ENCODE measurements at places on chromosomes 2 and 18.

DNA sequence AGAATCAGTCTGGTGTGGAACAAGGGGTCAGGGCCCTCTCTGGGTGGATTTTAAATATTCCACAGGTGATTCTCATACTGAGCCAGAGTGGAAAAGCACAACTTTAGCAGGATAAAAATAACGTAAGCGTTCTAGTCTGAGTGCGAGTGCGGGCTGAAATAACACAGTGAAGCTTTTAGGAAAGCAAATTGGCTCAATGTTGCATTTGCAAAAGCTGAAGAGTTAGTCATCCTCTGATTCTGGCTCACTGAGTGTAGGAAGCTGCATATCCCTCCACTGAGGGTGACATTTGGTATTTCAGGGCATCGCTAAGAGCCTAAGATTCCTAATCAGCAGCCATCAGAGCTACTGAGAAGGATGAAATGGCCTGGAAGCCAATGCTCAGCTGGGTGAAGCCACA, 134.7 kb downstream of the RIF1 start:
- DNase-seq, result no peak

GRCh38 chr2:121791290-121791689, 35.8 kb downstream of the TSN start:
- no peak for DNase-seq

DNA sequence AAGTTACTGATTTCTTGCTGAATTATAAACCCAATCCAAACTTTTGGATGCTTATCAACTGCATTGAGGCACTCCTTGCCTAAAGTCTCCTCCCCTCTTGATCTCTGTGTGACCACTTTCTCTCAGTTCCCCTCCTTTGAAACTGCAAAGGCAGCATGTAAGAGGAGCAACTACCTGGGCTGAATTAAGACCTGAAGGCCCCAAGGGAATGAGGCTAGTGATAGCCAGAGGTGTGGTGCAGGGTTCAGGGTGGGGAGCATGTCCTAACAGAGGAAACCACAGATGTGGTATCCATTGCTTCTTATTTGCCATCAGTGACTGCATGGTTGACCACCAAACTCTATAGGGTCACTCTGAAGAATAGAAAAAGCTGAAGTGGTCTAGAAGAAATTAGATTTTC, 557.9 kb downstream of the TNS1 start:
- no peak for DNase-seq

DNA sequence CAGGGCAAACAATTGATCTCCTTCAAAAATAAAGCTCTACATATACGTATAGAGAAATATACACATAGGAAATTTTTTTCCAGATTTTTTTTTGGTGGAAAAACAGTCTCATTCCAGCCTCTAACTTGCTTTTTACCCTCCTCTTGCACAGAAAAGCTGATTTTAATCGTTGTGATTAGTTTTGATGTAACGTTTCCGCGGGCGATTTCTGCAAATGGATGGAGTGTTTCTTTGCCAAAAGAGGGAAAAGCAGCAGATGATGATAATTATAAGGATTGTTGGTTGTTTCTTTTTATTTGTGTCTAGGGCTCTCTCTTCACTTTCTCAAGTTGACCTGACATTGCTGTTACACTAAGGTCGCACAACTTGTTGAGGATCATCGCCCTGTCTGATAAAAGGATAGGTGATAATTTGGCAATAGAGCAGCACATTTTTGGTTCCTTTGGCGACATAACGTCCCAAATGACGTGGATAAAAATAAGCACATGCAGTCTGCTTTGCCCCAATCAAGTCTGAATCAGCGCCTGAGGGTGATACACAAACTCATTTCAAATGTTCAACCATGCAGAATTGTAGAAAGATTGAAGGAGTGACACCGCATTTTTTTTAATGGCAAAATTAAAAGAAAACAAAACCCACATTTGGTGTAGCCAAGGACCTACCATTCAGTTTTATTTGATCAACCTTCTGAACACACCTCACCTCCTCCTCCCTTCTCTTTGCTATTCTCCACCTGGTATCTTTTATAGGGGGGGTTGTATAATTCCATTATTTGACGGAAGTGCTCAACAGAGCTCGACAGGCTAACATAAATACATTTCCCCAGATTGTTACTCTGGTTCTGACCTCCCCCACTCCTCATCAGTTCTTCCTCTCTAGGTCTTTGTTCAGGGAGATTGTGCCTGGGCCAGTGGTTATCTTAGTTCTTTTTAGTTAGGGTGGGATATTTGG, 109.6 kb upstream of the KCTD1 start:
- no peak for DNase-seq

DNA sequence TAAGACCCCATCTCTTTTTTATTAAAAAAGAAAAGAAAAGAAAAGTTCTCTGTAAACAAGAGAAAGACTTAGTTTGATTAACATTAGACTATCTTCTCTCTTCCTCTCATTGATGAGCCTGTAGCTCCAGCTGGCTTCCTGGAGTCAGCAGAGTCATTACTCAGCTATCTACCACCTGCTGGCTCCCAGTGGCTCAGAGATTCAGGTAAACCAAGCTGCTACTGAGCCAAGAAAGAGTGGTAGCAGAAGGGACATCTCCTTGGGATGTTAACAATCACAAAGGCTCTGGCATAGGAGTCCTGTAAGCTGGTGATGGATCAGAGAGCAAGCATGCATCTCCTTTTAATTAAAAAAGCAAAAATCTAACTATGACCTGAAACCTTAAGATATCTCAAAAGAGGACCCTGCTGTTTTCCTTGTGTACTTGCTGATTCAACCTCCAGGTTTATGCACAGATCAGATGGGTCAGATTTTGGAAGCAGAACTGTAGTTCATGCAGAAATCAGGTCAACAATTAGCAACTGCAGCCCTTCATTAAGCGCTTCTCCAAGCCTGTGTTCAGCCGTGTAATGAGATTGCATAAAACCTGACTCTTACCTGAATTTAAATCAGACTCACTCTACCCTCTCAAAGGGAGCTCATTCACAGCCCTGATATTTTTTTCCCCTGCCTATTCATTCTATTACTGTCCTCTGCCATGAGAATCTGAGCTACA, 225.8 kb downstream of the RNF152 start:
- no peak for DNase-seq

GRCh38 chr2:219475697-219476651, 22.7 kb upstream of the GMPPA start:
- DNase-seq, result peak; percentile 64

DNA sequence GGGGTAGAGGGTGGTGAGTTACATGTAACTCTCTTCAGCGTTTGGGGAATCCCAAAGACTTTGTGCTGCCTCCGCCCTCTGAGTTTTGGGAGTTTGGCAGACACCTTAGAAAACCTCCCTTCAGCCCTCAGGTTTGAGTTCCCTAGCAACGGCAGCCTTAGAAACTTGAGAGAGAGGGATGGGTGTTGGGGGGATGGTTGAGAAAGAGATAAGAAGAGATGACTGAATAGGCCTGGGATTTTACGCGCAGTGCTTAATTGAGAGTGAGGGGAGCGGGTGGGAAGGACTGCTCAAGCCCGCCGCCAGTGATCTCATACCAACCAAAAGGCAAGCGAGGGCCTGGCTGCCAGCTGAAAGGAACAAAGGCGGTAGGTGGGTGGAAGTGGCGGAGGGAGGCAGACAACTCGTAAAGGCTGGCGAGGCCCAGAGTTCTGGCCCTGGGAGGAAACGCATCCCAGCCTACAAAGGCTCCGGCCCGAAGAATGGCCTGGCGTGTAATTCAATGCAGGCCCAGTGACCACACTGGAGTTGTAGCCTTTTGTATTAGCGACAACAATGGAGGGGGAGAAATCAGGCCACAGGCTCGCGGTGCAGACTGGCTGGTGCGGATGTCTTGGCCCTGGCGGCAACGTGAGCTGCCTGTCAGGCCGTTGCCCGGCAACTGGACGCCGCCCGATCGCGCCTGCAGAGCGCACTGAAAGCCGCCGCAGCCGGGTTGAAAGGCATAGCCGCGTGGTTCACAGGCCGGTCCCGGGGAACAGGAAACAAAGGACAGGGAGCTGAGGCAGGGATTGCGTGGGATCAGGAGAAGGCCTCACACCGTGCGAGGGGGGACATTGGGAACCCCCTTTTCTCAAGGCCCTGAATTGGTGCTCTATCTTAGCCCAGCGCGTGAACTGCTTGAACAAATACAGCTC, 39.9 kb upstream of the DARS1 start:
- DNase-seq, result peak; percentile 85

GRCh38 chr2:233228376-233228775, 23.1 kb upstream of the ATG16L1 start:
- no peak for DNase-seq

GRCh38 chr2:217914078-217914477, 88.7 kb downstream of the TNS1 start:
- no peak for DNase-seq

- DNase-seq, result no peak
These were observed 418.9 kb downstream of the EPHA4 start for GRCh38 chr2:221153226-221153625.

GRCh38 chr2:229627728-229628127, 86.6 kb downstream of the DNER start:
- DNase-seq, result no peak

- no peak for DNase-seq
These were observed 4.0 kb upstream of the ALLC start for GRCh38 chr2:3654011-3654410.

Data from DMS153 (cell line).